Glutamatergic neuron (in vitro differentiated cells): ENCODE measurements at places on chromosomes 4 and X.

DNA sequence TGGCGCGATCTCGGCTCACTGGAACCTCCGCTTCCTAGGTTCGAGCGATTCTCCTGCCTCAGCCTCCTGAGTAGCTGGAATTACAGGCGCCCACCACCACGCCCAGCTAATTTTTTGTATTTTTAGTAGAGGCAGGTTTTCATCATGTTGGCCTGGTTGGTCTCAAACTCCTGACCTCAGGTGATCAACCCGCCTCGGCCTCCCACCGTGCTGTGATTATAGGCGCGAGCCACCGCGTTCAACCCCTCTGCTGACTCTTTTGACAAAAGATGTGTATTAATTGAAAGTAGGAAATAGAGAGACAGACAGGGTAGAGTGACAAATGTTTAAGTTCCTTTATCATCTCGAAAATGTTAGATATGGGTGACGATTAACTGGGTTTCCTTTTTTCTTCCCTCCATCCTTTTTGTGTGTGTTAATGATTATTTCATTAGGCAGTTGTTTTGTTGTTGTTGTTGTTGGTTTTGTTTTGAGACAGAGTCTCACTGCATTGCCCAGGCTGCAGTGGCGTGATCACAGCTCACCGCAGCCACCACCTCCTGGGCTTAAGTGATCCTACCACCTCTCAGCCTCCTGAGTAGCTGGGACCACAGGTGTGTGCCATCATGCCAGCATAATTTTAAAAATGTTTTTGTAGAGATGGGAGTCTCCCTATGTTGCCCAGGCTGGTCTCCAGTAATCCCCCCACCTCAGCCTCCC lies 79.5 kb downstream of the KDM6A start:
- no peak for DNase-seq

DNA sequence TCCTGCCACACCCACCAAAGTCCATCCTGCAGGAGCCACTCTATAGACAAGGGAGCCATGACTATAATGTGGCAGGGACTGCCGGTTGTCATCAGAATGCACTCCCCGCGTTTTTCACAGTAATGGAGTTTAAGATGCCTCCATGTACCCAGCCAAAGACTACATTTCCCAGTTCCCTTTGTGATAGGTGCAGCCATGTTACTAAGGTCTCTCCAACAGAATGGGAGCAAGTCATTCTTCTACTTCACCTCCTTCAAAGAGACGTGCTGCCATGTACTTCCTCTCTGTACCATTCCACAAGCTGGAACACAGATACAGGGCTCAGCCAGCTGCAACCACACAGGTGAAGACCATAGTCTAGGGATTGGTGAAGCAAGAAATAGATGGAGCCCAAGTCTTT lies 126.7 kb downstream of the CORIN start:
- DNase-seq, result no peak

GRCh38 chrX:43581888-43582539 lies 74.1 kb upstream of the MAOA start:
- no peak for DNase-seq

GRCh38 chrX:1483843-1484637 lies 31.3 kb upstream of the ASMTL start:
- DNase-seq, result no peak

GRCh38 chr4:79650794-79651431 lies 242.9 kb upstream of the GK2 start:
- DNase-seq, result no peak
